ENCODE measurements at places on chromosomes 5 and 9. TPM values are rescaled to one million over a fixed set of nuclear protein-coding genes. Genes with fewer than 3 reads are reported as not detected.

FOXD4L4 gene
- total RNA-seq: 0.53 TPM

LMNB1 gene
- total RNA-seq: 41.4 TPM

KCNT1 gene
- total RNA-seq: not detected

HSPB3 gene
- not detected for total RNA-seq

SLC36A3 gene
- not detected for total RNA-seq

STARD4 gene
- 74.7 TPM for total RNA-seq

ALDH1B1 gene
- total RNA-seq: 51.0 TPM

DIRAS2 gene
- 0.18 TPM for total RNA-seq

PCDHGA12 gene
- total RNA-seq: 10.5 TPM

CHD1 gene
- total RNA-seq: 47.1 TPM

IL17B gene
- total RNA-seq: not detected

TMEM267 gene
- total RNA-seq: 11.4 TPM

CTNND2 gene
- total RNA-seq: not detected

TNFSF15 gene
- total RNA-seq: 48.1 TPM

SPINK6 gene
- not detected for total RNA-seq

CD72 gene
- total RNA-seq: not detected

KIF24 gene
- 1.8 TPM for total RNA-seq

CAMK4 gene
- 5.8 TPM for total RNA-seq

ADAMTS13 gene
- 3.6 TPM for total RNA-seq

TNFSF8 gene
- total RNA-seq: not detected

ELOVL7 gene
- total RNA-seq: 0.73 TPM

CNTNAP3 gene
- 10.9 TPM for total RNA-seq

PHAX gene
- total RNA-seq: 43.6 TPM

ANKRD55 gene
- 0.47 TPM for total RNA-seq

IRGM gene
- not detected for total RNA-seq

SPEF2 gene
- total RNA-seq: 0.82 TPM

ICE1 gene
- 24.6 TPM for total RNA-seq

IFNA14 gene
- not detected for total RNA-seq

CA9 gene
- 0.15 TPM for total RNA-seq

ALDH1A1 gene
- total RNA-seq: 10.5 TPM

FBXO4 gene
- total RNA-seq: 6.2 TPM

C9orf43 gene
- 0.48 TPM for total RNA-seq

MSX2 gene
- total RNA-seq: 0.53 TPM

ANKRD18B gene
- 0.93 TPM for total RNA-seq

FREM1 gene
- total RNA-seq: 0.06 TPM

TMC1 gene
- total RNA-seq: 0.82 TPM

TMEM215 gene
- not detected for total RNA-seq

KCNIP1 gene
- total RNA-seq: 0.76 TPM

IFNA13 gene
- total RNA-seq: not detected

ZNF300 gene
- 6.0 TPM for total RNA-seq

TEK gene
- 63.0 TPM for total RNA-seq

LVRN gene
- 0.41 TPM for total RNA-seq

TMEM167A gene
- 45.7 TPM for total RNA-seq

DHFR gene
- total RNA-seq: 18.0 TPM

SOX30 gene
- not detected for total RNA-seq

RAB14 gene
- total RNA-seq: 43.3 TPM

RNF180 gene
- total RNA-seq: 4.7 TPM

MTX3 gene
- total RNA-seq: 5.0 TPM

PDE6A gene
- not detected for total RNA-seq

SNCAIP gene
- total RNA-seq: 18.4 TPM

GAPT gene
- not detected for total RNA-seq

HMCN2 gene
- total RNA-seq: not detected

CATSPER3 gene
- total RNA-seq: not detected

INSL4 gene
- total RNA-seq: not detected

CBY3 gene
- 3.0 TPM for total RNA-seq

SLC6A19 gene
- total RNA-seq: not detected

PFDN1 gene
- 117 TPM for total RNA-seq

PDE8B gene
- total RNA-seq: 0.12 TPM

FOXD4 gene
- total RNA-seq: not detected

All from glomerular endothelial cell (primary cell).